ENCODE measurements at places on chromosomes 11 and 22.
A peak's percentile ranks its signal among the peaks of the same experiment; 100 is the strongest.

DNA sequence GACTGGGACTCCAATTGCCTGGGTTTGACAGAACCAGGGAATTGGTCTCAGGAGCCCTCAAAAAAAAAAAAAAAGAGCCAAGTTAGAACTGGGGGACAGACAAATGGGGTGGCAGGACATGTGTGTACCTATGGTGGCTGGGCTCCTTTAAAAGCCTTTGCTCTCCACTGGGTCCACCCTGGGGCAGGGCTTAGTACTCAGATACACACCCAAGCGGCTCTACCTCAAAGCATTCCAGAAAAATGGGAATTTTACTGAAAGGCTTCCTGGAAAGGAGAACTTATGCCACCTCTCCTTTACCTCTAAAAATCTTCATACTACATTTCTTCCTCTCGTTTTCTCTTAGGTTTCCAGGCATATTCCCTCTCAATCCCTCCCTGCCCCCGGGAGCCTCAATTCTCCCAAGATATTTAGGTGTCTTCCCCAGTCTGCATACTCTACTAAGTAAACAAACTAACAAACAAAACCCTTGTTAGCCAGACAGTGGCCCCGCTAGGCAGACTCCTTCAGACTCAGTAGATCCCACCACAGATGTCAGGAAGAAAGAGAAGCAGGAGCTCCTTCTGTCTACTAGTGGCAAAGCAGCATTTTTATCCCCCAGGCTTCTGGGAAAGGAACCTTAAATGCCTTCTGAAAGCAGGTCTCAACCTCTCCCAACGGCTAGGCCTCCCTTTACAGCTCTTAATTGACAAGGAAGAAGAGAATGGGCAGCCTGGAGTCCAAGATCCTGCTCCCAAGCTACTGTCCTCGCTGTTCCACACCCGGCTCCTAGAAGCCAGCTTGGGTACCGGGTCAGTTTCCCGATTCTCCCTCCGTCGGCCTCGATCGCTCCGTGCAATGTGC lies 653 bp downstream of the PCSK7 start:
- no peak for DNase-seq

DNA sequence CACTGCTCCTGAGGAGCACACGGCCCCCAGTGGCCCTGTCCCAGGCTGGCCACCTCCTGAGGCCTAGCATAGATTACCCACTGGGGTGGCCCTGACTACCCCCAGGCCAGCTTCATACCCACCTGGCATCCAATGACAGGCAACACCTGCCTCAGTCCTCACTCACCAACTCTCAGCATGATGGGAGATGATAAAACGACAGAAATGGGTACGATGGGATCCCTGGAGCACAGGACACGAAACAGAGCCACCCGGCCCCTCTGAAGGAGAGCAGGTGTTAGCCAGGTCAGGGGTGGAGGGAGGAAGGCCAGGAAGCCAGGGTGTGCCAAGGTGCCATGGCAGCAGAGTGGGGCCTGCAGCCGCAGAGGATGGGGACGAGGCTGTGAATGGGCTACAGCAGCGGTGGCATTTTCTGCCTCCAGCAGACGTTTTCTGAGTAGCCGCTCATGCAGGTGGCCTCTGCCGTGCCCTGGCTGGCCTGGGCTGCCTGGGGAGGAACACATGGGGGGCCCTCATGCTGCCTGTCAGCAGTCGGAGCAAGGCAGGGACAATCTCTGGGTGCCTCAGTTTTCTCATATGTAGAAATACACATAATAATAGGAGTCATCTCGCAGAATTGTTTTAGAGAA lies 50.2 kb upstream of the FGF3 start:
- DNase-seq = no peak

DNA sequence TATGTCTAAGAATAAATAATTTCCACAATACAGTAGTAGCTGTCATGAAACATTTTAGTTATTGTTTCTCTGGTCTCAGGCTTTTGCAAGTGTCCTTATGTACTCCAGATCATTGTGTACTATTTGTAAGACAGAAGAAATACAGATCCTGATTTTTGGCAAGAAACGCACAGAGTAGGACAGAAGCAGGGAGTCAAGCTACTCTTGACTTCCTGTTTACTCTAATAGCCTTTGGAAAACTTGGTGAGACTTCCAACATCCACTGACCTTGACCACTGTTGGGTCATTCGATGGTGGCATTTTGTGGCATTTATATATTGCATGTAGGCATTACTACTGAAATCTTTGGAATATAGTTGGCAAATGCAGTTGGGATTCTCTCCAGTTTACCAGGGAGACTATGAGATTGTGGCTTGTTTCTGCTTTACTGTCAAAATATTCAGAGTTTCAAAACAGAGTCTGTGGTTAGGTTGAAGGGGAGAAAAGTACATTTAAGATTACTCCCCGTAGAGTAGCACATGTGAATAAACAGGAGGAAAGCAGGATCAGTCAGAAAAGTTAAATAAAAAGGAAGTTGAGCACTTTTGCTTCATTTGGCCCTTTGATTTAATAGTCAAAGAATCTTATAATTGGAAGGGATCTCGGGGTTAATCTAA lies 726.1 kb upstream of the CCDC90B start:
- no peak for DNase-seq

DNA sequence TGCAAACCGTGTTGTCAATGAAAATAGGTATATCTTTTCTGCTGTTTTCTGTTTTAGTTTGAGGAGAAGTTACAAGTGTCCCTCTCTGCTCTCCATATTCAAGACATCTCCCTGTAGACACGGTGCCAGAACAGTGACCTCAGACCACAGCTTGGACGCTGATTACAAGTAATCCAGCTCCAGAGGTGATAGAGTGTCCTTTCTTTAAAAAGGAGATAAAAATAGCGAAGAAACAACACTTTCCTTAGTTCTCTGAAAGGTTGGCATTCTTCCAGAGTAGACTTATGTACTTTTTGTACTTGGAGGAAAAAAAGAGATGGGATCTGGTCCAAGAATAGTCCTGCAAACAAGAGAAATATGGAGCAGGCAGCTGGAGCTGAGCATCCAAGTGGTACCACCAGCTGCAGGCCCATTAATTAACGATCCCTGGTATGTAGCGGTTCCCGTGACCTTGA lies 43.0 kb upstream of the WT1 start:
- DNase-seq = peak; percentile 2

GRCh38 chr11:35182317-35182939 lies 43.5 kb downstream of the CD44 start:
- no peak for DNase-seq

- DNase-seq = peak; percentile 30
Measured at GRCh38 chr11:64321533-64321932, 3.6 kb downstream of the PRDX5 start.

GRCh38 chr11:10042699-10043098 lies 251.3 kb downstream of the SBF2 start:
- DNase-seq = no peak

GRCh38 chr22:49008682-49009235 lies 818.9 kb downstream of the BRD1 start:
- DNase-seq = no peak

GRCh38 chr11:12845739-12846358 lies 163.3 kb upstream of the RASSF10 start:
- no peak for DNase-seq

DNA sequence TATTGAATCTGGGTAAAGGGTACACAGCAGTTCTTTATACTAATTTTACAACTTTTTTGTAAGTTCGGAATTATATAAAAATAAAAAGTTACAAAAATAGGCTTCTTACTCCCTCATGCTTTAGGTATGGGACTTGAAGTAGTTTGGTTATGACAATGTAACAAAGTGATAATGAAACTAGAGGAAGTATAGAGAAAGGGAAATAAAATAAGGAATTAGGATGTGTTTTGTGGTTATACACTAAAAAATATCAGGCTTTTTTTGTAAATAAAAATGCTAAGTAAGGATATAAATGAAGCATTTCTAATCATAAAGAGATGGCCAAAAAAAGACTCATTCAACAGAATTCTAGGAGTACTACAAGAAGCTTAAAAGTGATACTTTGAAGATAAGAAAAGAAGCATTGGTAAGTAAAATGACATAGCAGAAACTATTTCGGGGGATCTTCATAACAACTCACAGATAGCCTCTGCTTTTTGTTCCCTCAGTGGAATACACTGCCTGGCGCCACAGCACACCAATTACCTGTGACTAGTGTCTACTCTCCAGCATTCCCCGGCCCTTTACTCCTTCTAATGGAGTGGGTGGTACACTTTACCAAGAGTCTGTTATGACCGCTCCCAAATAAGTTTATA lies 322.7 kb upstream of the PITPNB start:
- no peak for DNase-seq

- DNase-seq = no peak
Measured at GRCh38 chr22:46539169-46539568, 1.7 kb upstream of the CELSR1 start.

DNA sequence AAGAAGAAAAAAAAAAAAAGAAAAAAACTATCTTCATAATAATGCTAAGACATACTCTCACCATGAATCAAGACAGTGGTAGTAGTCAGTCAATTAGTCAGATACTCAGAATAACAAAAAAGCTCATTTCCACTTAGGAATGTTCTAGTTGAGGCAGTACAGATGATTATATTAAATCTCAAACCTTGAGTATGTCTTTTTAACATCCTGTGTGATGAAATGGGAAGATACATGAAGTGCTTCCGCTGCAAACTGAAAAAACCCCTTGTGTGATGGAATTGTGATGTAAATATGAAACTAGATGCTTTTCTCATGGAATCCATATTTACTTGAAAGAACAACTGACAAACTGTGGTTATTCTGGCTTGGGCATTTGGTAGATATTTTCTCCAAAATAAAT lies 13.7 kb downstream of the AMOTL1 start:
- no peak for DNase-seq

DNA sequence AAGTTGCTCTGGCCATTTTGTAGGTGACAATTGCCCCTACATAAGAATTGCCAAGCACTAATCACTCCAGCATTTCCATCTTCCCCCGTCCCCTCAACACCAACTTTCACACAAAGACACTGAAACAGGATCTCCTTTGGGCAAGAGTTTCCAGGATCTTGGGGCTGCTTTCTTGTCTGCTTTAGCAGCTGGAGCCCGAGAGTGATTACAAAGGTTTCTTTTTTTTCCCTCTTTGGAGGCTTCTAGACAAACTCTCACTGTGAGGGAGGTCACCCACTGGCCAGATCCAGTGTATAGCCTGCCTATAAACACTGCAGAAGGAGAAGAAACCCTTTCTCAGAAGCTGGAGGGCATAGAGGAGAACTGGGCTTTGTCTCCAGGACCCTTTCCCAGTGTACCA lies 92.5 kb downstream of the APIP start:
- no peak for DNase-seq

- no peak for DNase-seq
Measured at GRCh38 chr11:64144587-64145472, 21.1 kb downstream of the MACROD1 start.

- no peak for DNase-seq
Measured at GRCh38 chr11:102467853-102468580, 15.5 kb upstream of the TMEM123 start.

DNA sequence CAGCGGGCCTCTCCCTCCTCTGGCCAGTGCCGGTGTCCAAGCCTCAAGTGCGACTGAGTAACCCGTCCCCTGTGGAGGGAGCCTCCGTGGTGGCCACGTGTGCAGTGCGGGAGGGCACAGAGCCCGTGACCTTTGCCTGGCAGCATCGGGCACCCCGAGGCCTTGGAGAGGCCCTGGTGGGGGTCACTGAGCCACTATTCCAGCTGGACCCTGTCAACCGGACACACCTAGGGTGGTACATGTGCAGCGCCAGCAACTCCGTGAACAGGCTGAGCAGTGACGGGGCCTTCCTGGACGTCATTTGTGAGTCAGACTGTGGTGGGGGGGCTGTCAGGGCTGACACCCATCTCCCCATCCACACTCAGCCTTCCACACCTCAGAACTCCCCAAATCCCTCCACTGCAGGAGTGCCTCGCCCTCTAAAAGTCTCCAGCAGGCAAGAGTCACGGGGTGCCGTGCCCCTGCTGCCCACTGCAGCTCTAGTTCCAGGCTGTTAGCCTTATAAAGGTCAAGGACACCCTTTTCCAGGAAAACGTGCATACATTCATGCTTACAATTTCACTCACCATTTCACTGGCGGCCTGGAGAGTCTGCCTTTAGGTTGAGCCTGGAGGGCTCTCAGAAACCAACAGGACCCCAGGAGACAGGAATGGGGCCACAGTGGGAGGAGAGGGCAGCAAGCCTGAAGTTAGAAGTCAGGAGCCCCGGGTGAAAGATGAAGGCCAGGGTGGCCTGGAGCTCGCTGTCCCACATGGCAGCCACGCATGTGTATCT lies 2.6 kb downstream of the VSIG10L2 start:
- DNase-seq = no peak

DNA sequence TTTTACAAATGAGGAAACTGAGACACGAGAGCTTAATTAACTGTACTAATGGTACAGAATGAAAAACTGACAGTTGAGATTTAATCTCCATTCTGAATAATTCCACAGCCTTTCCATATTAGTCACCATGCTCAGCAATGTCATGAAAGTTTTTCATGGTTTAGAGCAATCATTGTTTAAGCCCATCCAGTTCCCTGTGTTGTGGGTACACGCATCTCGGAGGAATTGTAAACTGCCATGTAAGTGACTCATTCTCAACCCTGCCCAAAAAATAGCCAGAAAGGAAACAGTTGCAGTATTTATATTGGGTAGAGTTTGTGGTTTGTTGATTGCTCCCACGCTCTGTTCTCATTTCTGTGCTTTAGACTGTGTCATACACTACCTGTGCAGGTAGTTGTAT lies 1790.8 kb downstream of the LRRC4C start:
- peak; percentile 21 for DNase-seq

DNA sequence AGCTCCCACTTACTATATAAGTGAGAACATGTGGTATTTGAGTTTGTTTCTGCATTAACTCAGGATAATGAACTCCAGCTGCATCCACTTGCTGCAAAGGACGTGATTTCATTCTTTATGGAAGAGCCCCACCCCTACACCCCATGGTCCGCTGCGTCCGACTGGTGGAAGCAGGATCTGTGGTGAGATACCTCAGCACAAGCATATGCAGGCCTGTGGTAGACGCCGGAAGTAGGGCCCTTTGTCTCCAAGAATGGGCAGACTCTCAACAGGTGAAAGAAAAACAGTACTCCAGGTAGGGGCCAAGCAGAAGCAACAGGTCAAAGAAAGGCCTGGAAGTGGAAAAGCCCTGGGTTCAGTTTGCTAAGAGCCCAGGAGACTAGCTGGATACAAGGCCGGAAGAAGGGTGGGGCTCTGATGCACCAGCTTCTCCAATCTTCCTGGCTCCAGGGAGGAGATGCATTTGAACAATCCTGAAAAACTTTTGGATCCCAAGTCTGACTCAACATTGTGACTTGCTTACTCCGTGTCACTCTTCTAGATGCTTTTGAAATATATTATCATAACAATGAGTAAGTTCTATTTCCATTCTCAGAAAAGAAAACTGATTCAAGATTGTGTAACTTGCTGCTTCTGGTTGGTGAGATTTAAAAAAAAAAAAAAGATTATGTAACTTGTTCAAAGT lies 30.4 kb downstream of the NEAT1 start:
- DNase-seq = peak; percentile 35
